CD4-positive, alpha-beta T cell treated with Interleukin-21 for 1 hour (primary cell): ENCODE measurements at places on chromosomes 7 and 10.

- DNase-seq, result no peak
Observed at GRCh38 chr10:46291817-46292572, 5.2 kb downstream of the ANTXRL start.

DNA sequence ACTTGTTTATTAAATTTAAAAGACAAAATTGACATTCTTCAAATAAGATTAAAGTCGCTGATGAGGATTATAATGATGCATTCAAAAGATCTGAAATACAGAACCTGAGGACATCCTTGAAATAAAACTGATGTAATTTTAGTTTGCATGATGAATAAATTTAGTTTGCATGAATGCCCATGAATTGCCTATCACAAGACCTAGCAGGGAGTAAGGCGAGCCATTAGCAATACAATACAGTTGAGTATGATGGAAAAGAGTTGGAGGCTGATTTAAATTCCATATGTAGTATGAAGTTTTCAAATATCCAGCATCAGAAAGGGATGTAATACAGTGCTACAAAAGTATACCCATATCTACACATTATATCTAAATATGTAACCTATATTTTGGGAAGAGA lies 321.3 kb downstream of the CACNA2D1 start:
- DNase-seq, result no peak

- no peak for DNase-seq
Observed at GRCh38 chr10:118840071-118840775, 85.5 kb upstream of the CACUL1 start.

DNA sequence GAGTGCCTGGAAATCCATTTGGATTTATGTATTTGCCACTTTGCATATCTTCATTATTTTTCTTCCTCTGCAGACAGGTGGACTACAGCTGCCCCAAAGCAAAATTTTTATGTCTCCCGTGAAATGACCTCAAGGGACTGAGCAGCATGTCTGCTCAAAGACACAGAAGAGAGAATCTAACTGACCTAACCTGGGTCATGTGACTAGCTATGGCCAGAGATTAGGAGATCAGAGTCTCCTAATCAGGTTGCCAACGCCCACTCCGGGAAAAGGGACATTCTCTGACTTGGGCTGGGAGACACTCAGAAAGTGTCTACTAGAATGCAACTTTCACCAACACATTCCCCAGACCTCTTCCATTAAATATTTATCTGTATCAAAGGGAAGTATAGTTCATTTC lies 2.5 kb upstream of the BAMBI start:
- no peak for DNase-seq

DNA sequence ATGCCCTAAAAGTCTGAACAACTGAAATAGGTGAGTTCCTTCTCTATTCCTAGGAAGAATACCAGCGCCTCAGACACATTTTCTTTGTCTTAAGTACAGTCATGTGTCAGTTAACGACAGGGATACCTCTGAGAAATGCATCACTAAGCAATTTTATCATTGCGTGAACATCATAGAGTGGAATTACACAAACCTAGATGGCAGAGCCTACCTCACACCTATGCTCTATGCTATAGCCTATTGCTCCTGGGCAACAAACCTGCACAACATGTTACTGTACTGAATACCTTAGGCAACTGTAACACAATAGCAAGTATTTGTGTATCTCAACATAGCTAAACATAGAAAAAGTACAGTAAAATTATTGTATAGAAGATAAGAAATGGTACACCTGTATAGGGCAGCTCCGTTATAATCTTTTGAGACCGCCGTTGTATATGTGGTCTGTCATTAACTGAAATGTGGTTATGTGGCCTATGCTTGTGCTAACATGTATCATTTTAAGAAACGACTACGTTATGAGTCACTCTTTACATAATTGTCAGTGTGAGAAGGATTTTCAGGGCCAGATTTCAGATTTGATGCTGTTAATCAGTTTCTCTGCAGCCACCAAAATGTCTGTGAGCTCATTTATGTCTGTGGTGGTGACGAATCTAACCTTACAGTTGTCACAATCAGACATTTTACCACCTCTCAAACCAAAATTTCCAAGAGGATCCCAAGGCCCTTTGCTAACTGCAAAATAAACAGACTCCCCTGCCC lies 66.1 kb upstream of the STK17A start:
- DNase-seq, result peak; percentile 6

DNA sequence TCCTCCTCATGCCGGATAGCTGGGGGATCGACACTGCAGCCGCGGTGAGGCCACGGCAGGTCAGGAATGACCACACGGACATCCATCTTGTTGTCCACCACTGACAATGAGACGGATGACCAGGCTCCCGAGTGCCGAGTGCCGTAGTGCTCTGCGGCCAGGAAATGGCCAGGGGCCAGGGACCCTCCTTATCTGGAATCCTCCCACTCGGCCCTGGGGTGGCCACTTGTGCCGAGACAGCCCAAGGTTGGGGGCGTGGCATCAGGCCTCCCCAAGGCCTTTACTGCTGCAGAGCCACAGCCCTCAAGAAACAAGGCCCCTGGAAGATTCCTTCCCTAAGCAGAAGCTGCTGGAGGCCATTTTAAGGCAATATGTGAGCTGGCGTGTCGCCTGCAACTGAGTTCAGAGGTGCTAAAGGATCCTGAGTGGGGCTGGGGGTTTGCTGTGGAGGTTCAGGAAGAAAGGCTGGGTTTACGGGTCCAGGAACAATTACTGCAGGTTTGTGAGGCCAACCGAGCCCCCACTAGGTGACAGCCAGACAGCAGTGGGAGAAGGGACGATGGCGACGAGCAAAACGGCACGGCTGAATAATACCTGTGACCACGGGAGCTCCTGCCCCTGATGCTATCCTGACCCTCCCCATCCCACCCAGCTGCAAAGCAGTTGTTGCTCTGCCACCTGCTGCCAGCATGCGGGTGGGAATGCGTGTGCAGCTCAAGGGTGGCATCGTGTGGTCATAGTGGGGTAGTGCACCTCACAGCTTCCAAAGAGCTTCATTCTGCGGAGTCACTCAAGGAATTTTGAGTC lies 31.6 kb upstream of the LEP start:
- peak; percentile 70 for DNase-seq

DNA sequence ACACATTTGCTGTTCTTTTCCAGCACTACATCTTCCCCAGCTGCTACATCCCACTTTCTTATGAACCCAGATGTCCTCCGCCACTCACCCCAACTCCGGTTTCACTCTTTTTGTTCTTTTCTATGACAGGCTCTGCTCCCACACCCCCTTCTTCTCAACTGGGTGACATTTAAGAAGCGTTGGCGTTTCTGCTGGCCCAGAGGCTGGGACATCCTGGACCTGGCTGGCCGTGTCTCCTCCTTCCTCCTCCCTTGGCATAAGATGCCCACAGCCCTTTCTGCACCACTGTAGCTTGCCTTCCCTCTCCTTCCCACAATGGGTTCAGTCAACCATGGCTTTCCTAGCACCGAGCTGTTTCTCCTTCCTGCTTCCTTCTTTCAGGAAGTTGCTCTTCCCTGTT lies 9.4 kb upstream of the CALML5 start:
- no peak for DNase-seq

DNA sequence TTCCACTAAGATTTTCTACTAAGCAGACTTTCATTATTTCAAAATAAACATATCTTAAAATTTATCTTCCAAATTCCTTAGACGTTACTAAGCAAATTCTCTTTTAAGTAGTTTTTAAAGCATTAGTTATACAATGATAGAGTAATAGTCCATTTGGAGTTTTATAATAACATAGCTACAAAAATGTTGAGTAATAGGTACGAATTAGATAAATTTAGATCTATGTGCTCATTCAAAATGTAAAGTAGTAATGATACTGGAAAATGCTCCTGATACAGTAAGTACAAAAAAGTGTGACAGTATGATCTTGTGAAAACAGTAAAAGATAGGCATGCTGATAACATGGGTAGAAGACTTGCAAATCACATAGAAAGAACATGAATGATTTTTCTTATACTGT lies 4.5 kb downstream of the DMTF1 start:
- DNase-seq, result no peak

DNA sequence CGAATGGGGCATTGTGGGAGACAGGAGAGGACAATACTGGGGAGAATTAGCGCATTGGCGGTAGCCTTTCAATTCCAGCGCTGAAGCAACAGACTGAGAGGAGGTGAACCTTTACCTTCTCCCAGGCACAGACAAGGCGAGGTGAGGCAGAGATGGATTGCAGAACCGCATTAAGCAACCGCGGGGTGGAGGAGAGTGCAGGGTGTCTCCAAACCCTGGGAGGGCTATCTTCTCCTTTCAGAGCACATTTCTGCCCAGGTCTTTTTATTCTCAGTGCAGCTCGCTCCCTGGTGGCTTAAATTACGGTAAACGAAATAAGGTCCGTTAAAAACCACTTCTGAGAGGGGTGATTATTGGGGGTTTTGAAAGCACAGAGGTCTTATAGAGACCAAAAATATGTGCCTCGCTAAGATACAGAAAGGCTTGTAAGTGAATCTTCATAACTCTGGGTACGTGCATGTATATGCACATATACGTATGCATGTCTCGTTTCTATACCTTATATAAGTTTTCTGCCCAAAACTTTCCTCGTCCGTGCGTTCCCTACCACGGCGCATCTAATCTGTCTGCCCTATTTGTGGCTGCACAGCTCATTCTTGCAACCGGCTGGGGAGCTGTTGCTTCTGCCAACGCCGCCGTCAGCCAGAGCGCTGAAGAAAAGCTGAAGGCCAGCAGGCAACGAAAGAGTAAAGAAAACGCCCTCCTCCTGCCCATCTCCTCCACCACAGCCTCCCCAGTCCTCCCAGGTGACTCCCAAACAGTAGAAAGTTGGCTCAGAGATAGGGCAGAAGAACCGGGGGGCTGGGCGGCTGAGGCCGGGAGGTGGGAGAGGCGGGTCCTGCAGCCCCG lies 895 bp upstream of the ZNF804B start:
- DNase-seq, result no peak
